ENCODE measurements at places on chromosomes 1 and 21.
A peak's percentile ranks its signal among the peaks of the same experiment; 100 is the strongest.

DNA sequence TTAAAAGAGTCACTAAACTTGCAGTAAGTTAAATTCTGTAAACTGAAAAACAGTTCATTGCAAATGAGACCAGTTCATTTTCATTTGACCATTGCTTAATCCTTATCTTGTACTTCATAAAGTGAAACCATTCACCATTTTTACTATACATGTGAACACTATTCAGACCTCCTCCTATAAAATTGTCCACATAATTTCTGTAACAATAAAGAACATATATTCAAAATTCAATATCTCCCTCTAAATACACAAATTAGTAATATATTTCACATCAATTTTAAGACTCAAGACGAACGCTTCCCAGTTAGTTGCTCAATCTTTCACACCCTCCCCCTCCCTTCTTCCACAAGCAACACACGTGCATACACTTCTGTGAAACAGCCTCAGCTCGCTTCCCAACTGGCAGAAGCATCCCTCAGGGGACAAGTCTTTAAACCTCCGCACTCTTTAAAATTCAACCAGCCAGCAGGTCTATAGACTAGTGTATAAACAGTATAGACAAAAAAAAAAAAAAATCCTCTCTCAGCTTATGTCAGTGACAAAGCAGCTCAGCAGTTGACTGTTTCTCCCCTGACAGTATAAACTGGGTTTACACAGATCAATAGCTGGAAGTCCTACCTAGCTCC, 99.6 kb downstream of the DENND1B start:
- peak; percentile 84 for DNase-seq

DNA sequence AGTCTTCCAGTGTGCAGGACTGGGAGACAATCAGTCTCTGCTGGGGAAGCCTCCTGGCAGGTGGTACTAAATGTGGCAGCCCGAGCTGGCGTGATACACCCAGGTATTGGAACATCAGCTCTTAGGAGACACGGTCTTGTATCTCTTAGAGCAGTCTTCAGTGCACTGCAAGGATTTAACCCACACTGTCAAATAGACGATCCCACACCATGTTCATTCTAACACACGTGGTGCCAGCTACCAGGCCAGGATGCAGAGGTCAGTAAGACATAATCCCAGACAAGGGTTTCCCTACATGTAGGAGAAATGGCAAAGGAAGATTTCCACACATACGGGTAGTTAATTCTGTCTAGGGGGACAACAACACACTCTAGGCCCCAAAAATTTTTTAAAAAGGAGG, 8.7 kb downstream of the TRIM11 start:
- DNase-seq = no peak

- no peak for DNase-seq
Observed at GRCh38 chr1:33972676-33973395, 109.0 kb downstream of the HMGB4 start.

GRCh38 chr21:34852448-34852847, 183.7 kb downstream of the CLIC6 start:
- no peak for DNase-seq

- no peak for DNase-seq
Observed at GRCh38 chr1:192534666-192535065, 40.9 kb upstream of the RGS1 start.

GRCh38 chr1:244758708-244759107, 76.8 kb upstream of the COX20 start:
- DNase-seq = peak; percentile 16

- no peak for DNase-seq
Observed at GRCh38 chr21:44872323-44872648, 1.2 kb downstream of the PTTG1IP start.

- no peak for DNase-seq
Observed at GRCh38 chr1:236978740-236979139, 25.5 kb downstream of the MT1HL1 start.

DNA sequence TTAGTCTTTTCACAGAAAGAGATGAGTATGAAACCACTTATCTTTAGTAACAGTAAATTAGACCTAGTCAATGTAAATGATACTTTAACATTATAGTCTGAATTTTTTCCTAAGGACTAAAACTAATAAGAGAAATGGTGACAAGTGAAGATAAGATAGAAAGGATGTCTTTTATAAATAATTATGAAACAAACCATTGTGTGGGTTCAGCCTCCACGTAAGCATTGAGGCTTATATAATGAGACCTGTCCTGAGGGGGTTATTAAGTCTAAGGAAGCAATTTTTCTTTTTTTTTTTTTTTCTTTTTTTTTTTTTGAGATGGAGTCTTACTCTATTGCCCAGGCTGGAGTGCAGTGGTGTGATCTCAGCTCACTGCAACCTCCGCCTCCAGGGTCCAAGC, 55.8 kb downstream of the UROD start:
- no peak for DNase-seq

DNA sequence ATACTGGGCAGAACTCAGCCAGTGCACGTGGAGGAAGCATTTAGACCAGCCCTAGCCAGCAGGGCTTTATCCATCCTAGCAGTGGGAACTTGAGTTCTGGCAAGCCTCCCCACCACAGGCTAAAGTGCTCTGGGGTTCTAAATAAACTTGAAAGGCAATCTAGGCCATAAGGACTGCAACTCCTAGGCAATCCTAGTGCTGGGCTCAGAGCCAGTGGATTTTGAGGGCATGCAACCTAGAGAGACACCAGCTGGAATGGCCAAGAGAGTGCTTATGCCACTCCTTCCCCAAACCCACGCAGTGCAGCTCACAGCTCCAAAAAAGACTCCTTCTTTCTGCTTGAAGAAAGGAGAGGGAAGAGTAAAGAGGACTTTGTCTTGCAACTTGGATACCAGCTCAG, 70.5 kb upstream of the APOBEC4 start:
- no peak for DNase-seq

Data from NCI-H524 treated with DMSO at 0.1 percent for 48 hours (cell line).